Gastroesophageal sphincter (tissue), 4 donors: ENCODE measurements at places on chromosomes 2 and 18.
A peak's percentile ranks its signal among the peaks of the same experiment; 100 is the strongest.

DNA sequence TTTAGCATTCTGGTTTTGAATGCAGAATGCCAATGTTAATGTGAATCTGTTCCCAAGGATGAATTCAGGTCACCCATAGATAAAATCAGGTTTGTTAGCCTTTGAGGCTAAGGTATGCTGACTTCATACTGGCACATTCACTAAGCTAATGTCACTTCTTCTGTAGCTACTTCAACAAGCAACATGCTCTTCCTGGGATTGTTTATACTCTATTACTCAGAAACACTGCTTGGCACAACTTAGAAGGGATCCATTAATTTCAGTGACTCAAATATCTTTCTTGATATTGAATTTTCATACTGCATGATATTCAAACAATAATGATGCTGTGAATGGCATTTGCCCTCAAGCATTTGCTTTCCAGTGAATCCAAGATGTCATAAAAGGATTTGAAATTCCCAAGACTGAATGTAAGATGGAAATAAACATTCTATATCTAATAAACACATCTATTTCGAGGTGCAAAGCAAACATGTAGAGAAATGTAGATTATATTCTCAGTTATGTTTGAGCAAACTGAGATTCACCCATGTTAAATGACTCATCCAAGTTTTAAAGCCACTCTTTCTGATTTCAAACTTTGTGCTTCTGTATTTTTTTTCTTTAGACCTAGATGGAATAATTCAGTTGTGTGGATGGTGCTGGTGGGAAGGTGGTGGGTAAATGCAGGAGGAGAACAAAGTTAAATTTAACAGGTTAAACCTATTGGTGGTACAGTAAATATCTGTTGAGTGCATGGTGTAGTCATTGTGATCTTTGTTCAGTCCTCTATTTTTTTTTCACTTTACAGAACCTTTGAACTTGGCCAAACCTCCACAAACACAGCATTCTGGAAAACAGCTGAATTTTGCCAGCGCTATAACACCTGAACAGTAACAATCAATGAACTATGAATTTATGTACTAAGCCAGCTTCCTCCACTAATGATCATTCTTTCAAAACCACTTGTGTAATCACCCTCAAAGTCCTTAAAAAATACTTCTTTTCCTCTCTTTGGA, 162.1 kb upstream of the XIRP2 start:
- ATAC-seq = no peak

DNA sequence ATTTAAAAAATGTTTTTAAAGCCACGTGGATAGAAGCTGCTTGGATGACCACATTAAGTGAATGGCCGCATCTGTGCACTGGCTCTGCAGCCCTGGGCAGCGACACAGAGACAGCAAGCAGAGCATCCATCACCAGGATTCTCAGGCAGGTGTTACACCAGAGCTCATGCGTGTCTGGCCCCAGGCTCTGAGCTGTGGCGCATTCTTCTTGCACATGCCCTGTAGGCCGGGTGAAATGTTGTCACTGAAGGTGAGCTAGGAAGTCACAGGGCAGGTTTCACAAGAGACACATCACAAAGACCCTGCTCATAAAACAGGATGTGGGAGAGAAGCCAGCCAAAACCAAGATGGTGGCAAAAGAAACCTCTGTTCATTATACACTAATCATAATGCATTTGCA, 8.4 kb upstream of the PXDN start:
- ATAC-seq = no peak

DNA sequence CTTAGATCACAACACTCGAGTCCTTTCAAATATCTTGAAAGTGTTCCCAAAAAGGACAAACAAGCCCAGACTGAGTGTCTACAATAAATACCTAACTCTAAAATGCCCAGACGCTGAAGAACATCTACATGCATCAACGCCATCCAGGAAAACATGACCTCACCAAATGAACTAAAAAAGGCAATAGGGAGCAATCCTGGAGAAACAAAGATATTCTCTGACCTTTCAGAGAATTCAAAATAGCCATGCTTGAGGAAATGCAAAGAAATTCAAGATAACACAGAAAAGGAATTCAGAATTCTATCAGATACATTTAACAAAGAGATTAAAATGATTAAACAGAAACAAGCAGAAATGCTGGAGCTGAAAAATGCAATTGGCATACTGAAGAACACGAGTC, 61.2 kb upstream of the CHN1 start:
- no peak for ATAC-seq

GRCh38 chr18:49894517-49895226, 81.3 kb upstream of the ACAA2 start:
- ATAC-seq = no peak

DNA sequence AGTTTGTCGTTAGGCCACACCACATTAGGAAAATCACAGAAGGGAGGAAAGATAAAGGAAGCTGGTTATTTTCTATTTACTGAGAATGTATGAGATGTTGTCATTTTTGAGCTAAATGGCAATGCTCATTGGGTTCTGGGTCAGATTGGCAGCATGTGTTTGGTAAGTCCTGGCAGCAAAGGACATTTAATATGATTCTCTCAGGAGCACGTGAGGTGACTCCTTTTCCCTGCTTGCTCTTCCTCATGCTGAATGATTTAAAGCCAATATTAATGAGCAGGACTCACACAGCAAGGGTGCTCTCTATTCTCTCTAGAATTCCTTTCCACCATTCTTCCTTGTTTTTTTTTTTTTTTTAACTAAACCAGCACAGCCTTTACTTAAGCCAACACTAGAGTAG, 298.2 kb downstream of the XIRP2 start:
- ATAC-seq = no peak

- no peak for ATAC-seq
Observed at GRCh38 chr2:223835701-223836532, 1.5 kb downstream of the AP1S3 start.

DNA sequence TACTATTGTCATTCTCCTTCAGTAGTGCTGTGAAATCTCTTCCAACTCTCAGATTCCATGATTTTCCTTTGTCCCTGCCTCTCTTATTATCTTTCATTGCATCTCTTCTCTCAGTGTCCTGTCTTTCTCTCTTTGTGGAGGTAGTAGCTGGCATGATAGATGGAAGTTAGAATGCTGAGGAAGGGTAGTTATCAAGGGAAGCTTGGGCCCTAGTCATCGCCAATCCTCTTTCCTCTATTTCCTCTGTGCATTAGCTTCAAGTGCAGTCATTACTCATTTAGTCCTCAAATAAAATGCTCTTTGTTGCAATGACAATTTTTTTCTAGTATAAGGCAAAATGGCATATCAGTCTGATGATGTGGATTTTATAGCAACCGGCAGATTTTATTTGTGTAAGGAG, 207.7 kb downstream of the CAMKMT start:
- ATAC-seq = no peak

DNA sequence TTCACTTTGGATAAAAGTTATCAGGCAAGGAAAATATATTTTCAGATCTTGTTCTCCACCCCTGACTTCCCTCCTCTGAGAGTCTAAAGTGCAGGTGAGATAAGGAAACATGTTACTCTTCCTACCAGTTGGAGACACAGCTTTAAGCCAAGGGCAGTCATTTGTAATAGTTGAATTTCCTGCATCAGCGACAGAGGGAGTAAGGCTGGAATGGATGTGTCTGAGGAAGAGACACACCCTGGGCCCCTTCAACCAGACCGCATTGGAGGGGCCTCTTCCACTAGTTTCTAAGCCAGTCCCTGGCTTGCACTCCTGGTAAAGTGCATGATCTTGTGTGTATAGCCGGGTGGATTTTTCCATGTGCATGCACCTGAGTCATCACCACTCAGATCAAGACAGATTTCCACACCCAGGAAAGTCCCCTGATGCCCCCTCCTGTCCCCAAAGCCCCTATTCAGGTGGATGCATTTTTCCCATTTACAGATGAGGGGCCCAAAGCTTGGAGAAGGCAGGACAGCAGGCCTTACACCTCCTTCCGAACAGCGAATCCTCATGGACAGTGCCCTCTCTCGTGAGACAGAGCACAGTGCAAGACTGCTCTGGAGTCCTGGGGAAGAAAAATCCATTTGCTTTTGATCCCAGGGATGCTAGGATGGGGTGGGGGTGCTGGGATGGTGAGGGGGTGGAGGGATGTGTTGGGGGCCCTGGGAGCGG, 66.7 kb upstream of the SH3RF3 start:
- no peak for ATAC-seq

DNA sequence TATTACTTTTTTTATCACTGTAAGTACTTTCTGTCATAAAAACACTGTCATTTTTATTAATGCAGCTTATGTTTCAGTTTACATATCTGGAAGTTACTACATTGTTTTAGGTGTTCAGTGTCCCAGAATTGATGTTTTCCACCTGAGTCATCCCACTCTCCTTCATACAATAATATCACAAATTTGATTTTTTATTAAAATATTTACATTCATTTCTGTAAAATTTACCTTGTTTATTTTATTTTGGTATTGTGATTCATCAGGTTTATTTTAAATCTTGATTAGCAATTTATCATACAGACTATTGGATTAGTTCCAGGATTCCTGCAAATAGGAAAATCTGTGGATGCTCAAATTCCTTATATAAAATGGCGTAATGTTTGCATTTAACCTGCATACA, 1662.9 kb downstream of the SUCLG1 start:
- no peak for ATAC-seq

- no peak for ATAC-seq
Observed at GRCh38 chr18:21911551-21911950, 171.0 kb downstream of the MIB1 start.

- ATAC-seq = no peak
Observed at GRCh38 chr2:96103187-96103601, 13.2 kb downstream of the ADRA2B start.

GRCh38 chr18:10249270-10249669, 205.2 kb upstream of the APCDD1 start:
- no peak for ATAC-seq

GRCh38 chr18:7979714-7980113, 412.6 kb downstream of the PTPRM start:
- no peak for ATAC-seq

DNA sequence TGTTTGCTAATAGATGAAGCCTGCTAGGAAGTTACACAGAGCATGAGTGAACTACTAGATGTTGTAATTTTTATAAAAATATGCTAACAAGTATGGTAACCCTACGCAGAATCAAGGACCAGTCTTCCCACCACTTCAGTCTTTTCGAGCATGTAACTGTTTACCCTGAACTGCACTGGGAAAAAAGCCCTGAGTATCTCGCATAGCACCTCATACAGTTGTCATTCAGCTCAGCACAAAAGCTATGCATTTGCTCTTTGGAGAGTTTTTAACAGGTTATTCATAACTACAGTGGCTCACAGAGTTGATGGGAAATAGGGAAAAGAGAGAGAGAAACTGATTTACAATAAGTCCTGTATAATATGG, 42.7 kb downstream of the DYNC1I2 start:
- no peak for ATAC-seq

- peak; percentile 97 for ATAC-seq
Observed at GRCh38 chr2:86623494-86624266, at the start of gene RNF103. RNF103 (minus strand) TSS chr2:86623865; CDS start chr2:86622886, 979 bp downstream.

- no peak for ATAC-seq
Observed at GRCh38 chr18:6200204-6200774, 214.4 kb downstream of the L3MBTL4 start.

DNA sequence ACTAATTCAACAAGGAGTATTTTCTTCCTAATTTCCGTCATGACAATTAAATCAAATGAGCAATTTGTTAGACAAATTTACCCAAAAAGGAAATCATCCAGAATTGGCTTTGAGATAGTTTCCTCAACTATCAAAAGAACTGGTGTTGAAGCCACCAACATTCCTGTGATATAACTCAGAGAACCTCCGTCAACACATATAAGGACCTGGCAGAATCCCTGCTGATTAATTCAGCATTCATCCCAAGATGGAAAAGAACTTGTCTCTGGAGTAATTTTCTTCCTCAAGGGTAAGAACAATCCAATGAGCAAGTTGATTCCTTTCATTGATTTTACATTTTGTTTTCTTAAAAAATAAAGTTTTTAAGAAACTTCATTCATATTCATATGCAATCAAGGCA, 62.0 kb downstream of the MBD2 start:
- no peak for ATAC-seq

DNA sequence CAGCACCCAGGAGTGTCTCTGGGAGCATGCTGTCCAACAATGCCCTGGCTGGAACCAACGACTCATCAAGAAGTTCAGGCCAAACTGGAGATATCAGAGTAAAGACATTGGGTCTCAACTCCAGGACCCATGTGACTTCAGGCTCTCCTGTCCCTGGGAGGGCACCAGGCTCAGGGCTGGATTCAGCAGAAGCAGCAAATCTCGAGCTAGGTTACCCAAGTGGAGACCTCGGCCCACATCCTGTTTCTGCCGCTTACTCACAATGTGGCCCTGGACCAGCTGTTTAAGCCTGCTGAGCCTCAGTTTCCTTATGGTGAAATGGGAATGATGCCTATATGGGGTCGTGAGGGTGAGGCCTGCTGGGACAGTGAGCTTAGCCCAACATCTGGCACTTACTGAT, 9.3 kb upstream of the OTOF start:
- ATAC-seq = no peak

GRCh38 chr2:135951041-135951583, 34.3 kb downstream of the DARS1 start:
- ATAC-seq = no peak

DNA sequence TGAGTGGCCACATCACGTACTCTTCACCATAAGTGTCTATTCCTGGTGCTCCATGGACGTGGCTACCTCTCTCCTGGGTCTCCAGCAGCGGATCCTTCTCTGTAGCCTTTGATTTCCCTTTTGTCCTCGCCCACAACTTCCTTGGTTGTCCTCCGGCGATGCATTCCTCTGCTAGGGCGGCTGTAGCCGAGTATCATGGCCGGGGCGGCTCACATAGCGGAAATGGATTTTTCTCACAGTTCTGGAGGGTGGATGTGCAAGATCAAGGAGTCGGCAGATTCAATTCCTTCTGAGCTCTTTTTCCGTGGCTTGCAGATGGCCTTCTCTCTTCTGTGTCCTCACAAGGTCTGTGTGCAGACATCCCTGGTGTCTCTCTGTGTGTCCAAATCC, 35.7 kb downstream of the ACKR3 start:
- no peak for ATAC-seq

DNA sequence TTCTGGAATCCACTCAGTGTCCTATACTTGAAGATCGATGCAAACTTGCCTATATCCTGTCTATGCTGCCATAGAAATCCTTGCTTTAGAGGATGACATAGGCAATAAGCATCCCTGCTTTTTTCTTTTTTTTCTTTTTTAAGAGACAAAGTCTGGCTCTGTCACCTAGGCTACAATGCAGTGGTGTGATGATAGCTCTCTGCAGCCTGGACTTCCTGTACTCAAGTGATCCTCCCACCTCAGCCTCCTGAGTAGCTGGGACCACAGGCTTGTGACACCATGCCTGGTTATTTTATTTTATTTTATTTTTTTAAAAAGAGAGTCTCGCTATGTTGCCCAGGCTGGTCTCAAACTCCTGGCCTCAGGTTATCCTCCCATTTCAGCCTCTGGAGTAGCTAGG, 76.9 kb downstream of the LBH start:
- no peak for ATAC-seq

DNA sequence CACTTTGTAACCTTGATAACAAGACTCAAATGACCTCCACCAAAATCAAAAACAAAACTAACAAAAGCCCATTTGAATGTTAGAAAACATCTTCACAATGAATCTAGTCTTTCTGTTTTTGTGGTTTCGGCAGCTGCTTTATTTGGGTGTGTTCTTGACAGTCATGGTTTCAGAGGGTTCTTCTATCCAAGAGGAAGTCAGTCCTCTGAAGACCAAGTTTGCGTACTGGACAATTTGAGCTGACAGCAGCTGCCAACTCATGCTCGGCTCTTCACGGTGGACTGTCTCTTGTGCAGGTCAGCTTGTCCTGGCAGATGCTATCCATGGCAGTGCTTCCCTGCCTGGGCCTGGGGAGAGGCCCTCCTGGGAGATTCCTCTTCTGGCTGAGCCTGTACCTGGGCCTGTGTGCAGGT, 91.0 kb downstream of the TMEM17 start:
- ATAC-seq = no peak
